ENCODE measurements at places on chromosomes 5 and 9. TPM values are rescaled to one million over a fixed set of nuclear protein-coding genes. Genes with fewer than 3 reads are reported as not detected.

PCDHA9 gene
- total RNA-seq: not detected

GABRA1 gene
- not detected for total RNA-seq

TRIM14 gene
- 13.8 TPM for total RNA-seq

INSL4 gene
- total RNA-seq: 16.7 TPM

C9orf153 gene
- total RNA-seq: 0.65 TPM

PLEKHG4B gene
- 1.2 TPM for total RNA-seq

ANKRD34B gene
- not detected for total RNA-seq

CNTFR gene
- total RNA-seq: 0.24 TPM

Data from A549 treated with GW870086 at 1 μM for 4 hours (cell line).